ENCODE measurements at places on chromosomes 3 and 15.

- DNase-seq: no peak
Measured at GRCh38 chr3:5023777-5024346, 44.6 kb downstream of the BHLHE40 start.

DNA sequence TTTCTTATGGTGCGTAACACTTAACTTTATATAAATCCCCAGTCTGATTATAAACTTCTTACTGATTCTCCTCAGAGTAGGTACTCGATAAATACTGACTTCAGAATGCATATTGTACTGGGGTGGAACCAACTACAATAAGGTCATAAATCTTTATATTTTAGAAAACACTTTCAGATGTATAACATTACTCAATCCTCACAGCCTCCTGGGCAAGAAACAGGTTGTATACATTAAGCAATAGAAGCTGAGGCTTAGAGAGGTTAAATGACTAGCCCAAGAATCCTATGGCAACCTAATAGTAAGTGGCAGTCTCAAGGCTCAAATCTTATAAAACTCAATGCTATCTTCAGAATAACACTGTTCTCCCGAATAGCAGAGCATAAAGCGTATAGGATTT lies 9.1 kb downstream of the VPS13C start:
- no peak for DNase-seq

DNA sequence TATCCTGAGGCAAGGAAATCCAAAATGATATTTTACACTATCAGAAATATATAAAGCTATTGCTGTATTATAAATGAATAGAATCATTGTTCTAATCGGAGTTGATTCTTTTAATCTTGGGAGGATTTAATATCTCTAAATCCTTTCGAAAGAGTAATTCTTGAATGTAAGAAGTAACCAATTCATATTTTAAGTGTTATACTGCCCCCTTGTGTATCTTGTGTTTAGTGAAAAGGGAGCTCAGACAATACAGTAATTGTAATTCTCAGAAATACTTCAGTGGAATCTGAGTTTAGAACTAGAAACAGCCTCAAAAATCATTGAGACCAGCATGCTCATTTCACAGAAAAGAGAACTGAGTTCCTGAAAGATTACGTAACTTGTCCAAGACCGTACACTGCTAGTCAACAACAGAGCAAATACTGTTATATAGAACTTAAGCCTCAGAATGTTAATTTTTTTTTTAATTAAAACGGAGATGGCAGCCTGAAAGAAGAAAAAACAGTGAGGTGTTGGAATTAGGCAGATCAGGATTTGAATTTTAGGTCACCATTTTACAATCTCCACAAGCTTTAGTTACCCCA lies 42.9 kb downstream of the PLCH1 start:
- DNase-seq: peak; percentile 56

DNA sequence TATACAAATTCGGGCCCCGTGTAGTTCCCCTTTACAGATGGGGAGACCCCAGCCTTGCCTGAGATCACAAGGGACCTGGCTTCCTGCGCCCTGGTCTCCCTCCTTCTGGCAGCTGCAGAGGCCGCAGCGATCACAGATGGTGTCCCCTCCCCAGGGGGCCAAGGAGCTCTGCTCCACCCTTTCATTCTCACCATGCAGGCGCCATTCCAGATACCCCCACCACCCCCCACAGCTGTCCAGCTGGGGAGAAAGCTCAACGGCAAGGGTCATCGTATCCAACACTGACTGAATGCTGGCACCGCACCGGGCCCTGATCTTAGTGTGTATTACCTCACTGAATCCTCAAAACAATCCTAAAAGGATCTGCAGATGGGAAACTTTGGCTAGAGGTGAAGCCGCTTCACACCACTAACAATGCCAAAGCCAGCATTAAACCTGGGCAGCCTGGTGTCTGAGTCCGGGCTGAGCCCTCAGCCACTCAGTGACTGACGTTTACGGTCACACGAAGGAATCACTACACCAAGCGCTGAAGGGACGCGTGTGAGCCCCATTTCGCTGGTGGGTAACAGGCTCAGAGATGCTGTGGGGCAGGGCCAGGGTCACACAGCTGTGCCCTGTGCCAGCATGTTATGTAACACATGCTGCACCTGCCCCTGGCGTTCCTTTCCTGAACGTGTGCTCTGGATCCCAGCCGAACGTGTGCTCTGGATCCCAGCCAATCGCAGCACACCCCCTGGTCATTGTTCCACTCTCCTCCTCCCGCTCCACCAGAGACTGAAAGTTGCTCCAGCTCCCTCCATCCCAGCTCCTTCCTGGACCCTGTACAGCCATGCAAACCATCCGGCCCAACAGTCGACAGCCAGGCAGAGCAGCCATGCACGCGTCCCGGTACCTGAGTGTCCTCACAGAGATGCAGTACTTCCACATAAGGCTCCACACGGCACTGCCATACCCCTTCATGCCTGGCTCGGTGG lies 51.8 kb downstream of the IQSEC1 start:
- DNase-seq: no peak

DNA sequence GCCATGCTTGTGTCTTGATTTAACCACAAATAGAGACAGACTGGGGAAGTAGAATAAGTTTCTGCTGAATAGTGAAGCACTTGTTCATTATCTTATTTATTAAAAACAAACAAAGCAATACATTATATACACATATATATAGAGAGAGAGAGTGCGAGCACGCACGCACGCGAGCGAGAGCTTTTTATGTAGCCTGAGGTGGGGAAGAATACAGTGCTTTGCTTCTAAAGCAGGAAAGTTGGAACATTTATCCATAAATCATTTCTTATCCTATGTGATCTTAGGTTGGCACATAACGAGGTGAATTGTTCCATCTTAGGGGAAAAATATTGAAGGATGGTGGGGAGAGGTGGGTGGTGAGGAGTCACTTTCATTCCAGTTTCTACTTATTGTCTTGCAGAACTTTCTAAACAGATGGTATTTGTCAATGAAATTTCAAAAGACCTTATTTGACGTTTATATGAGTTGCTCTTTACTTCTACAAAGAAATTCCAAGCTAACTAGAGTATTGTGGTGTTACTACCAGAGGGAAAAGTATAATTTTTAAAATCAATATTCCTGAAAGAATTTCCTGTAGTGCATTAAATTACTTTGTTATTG lies 110.0 kb downstream of the ATG7 start:
- DNase-seq: no peak

DNA sequence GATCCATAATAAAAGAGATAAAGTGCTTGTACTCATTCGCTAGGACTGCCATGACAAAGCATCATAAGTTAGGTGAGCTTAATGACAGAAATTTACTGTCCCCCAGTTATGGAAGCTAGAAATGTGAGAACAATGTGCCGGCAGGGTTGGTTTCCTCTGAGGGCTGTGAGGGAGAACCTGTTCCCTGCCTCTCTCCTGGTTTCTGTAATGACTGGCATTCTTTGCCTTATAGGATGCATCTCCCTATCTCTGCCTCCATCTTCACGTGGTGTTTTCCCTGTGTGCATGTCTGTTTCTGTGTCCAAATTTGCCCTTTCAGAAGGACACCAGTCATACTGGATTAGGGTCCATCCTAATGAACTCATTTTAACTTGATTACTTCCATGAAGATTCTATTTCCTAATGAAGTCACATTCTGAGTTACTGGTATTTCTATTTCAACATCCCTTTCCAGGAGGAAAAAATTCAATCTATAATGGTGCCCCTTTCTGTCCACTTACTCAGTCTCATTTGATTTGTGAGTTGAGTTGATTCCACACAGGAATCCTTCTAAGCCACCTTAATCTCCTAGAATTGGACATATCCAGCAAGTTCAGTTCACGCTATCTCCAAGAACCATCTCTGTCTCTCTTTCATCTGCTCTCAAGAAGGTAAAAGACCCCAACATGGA lies 71.2 kb upstream of the LIPC start:
- DNase-seq: no peak

DNA sequence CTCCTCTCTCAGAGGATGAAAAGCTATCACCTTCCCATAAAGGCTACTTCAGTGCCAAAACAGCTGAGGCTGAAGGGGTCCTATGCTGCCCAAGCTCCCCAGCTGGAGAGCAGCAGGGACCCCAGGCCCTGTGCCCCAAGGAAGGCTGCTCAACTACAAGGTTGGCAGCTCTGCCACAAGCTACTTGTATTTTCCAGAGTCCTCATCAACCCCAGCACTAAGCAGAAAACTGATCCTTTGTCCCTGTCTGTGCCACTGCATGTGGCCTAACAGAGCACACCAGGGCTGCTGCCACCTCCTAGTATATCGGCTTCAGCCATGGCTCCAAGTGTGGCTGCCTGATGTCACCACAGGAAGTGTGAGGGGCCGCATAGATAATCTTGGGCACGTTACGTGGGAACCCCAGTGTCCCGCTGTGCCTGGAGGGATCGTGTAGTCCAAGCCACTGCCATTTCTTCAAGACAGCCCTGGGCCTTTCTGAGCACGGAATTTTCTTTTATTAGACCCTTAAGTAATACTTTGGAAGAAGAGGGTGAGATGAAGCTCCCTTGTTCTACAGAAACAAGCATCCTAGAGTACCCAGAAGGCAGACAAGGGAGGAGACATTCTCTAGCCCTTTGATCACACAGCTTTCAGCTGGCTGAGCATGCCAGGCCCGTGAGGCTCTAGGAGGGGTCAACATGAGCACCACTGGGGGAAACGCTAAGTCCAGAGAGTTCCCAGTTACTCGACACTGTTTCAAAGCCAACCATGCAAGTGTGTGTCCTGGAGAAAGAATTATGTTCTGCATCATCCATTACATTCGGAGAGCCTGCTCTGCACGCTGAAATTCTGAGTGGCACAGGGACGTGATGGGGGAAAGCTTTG lies 60.7 kb downstream of the CAPN7 start:
- no peak for DNase-seq

- DNase-seq: no peak
Measured at GRCh38 chr3:49675912-49676311, 1.8 kb downstream of the APEH start.

GRCh38 chr3:12395349-12396012 lies 88.8 kb upstream of the TSEN2 start:
- no peak for DNase-seq

- DNase-seq: no peak
Measured at GRCh38 chr3:106339551-106339950, 470.7 kb upstream of the CBLB start.

DNA sequence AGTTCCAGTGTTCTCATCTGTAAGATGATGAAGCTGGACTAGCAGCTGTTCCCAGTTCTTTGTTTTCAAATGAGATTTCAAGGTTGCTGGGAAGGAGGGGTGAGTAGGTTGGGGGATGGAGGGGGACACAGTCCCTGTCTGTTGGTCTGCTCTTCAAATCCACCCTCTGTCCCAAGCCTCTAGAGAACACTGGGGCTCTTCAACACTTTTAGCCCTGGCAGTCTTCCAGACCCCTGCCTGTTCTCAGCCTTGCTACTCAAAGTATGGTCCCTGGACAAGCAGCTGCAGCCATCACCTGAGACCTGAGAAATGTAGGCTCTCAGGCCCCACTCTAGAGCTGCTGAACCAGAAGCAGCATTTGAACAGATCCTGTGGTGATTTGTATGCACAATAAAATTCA lies 41.3 kb downstream of the NEK11 start:
- DNase-seq: no peak

- DNase-seq: no peak
Measured at GRCh38 chr3:52253314-52254304, 8.1 kb downstream of the PPM1M start.

- no peak for DNase-seq
Measured at GRCh38 chr3:186600896-186601295, 12.0 kb upstream of the AHSG start.

DNA sequence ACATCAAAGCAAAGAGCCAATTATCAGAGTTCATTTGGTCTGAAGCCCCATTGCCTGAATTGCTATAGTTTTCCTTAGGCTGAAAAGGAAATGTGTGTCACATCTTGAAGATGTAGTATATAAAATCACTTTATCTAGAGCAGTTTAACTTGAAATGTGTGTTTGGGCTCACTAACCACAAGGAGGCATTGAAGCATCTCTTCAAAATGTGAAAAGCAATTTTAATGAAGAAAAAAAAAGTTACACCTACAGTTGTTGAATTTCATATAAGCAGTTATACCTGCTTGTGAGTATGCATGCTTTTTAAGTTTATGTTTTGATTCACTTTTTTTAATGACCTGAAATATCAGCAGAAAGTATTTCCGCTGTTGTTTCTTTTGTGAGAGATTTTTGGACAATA lies 129.3 kb downstream of the IQCH start:
- no peak for DNase-seq

- no peak for DNase-seq
Measured at GRCh38 chr3:15287565-15288330, 44.6 kb downstream of the SH3BP5 start.

GRCh38 chr3:16480861-16481545 lies 32.5 kb downstream of the RFTN1 start:
- no peak for DNase-seq

- DNase-seq: no peak
Measured at GRCh38 chr3:62922326-62922725, 47.1 kb upstream of the CADPS start.

DNA sequence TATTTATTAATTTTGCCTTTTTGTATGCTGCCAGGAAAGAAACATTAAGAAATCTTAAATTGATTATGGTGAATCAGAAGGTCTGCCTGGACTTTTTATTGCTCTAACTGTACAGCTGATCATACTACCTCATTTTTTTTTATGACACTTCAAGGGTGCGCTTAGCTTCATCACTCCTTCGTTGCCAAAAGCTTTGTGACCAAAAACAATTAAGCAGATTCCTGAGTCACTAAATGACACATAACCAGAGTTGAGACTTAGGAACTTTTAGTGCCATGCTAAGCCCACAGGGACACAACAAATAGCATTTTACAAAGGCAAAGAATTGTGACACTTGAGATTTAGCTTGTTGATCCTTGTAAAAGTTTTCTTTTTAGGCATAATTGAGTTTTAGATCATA lies 4.9 kb downstream of the ADIPOQ start:
- no peak for DNase-seq

DNA sequence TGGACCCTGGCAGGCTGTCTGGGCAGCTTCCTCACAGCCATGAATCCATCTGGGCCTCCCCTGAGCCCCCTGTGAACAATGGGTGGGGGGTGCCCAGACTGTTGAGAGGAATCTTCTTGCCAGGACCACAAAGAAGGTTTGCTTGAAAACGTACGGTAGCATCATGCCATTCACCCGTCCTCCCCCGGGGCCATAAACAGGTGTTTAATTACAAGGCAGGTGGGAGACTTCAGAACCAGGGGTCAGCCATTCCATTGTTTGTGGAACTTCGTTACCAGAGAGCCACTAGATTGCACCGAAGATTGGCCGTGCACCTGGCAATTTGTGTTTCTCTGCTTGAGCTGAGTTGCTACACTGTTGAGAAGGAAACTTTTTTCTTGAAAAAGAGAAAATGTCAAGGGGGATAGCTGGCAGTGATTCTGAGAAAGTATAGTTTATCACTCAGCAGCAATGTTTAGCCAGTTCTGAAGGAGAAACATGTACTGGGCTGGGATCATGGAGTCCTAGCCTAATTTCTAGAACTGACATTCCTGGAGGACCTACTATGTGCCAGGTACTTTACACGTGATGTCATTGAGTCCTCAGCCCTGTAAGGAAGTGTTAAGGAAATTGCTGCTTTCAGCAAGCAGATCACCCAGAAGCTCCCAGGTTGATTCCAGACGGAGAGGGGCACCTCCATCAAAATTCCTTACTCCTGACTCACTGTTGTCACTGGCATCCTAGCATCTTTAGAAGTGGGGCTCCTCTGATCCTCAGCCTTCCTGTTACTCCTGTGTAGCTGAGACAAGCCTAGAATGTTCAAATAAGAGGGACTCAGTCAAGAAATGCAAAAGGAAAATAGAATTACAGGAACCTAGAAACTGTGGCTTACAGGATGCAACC lies 103.8 kb upstream of the UBE2E1 start:
- peak; percentile 11 for DNase-seq
